Epithelial cell of proximal tubule (primary cell): ENCODE measurements at places on chromosomes 12 and 14. TPM values are rescaled to one million over a fixed set of nuclear protein-coding genes. Genes with fewer than 3 reads are reported as not detected.

LRRC43 gene
- total RNA-seq: 2.5 TPM in 1 of 2 replicates, not detected in the other

ANAPC7 gene
- total RNA-seq: 46.0 and 61.7 TPM in 2 replicates

TNFAIP2 gene
- 58.5 and 155 TPM in 2 replicates for total RNA-seq

RNASE12 gene
- total RNA-seq: not detected in 2 replicates

DNA sequence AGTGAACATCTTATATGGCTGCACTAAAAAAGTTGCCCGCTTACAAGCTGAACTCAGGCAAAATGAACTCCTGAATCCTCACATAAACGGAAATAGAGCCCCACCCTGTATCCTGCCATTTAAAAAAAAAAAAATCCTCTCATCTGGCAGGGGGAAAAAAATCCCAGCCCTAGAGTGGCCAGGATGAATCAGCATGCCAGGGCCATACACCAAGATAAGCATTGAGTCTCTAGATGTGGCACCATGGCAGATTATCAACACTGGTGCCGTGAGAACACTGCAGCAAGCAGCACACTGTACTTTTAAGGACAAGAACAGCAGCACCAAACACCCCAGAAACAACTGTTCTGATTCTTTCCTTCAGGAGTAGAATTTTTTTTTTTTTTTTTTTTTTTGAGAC is 65.5 kb downstream of the RASSF3 start:
- no peak for DNase-seq

DNA sequence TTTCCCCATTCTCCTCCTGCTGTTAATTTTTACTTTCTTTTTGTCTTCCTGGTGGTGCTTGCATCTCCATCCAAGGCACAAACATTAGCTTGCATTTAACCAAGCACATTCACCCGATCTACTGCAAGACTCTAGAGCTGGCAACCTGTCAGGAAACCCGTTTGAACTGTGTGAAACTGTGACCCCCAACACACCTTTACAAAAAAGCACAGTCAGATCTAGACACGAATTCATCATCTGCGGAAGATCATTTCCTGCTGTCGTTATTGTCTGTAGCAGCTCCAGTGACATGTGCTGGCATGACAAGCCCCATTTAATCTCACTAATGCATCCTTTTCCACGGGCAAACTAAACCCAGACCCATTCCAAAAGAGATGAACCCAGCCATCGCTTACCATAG is 340.5 kb downstream of the VRK1 start:
- no peak for DNase-seq

- DNase-seq: no peak
Observed at GRCh38 chr14:85122690-85123089, 407.3 kb upstream of the FLRT2 start.

GRCh38 chr14:55752580-55753390 is 172.8 kb downstream of the KTN1 start:
- DNase-seq: no peak

DNA sequence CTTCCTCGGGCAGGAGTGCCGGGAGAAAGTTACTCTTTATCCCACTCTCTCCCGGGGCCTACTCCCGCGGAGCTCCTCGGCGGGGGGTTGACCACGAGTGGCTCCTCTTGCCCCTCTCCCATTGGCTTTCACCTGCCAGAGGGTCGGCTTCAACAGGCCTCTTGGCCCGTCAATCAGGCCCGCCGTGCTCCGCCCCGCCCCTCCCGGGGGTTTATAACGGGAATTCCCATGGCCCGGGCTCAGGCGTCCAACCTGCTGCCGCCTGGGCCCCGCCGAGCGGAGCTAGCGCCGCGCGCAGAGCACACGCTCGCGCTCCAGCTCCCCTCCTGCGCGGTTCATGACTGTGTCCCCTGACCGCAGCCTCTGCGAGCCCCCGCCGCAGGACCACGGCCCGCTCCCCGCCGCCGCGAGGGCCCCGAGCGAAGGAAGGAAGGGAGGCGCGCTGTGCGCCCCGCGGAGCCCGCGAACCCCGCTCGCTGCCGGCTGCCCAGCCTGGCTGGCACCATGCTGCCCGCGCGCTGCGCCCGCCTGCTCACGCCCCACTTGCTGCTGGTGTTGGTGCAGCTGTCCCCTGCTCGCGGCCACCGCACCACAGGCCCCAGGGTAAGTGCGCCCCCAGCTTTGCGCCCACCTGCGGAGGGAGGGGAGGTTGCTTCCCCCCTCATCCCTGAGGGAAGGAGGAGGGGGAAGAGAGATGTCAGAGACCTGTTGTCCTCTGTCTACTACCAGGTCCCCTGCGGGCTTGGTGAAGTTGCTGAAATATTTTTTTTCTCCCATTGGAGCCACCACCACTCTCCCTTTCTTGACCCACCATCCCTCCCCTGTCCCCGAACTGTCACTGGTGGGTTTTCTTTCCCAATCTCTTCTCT is at the start of gene SMOC1:
Gene SMOC1, plus strand, starts transcription at position 242 of the 869 bp plus-strand sequence. Its CDS starts 263 bp downstream, at position 505.
- no peak for DNase-seq

DNA sequence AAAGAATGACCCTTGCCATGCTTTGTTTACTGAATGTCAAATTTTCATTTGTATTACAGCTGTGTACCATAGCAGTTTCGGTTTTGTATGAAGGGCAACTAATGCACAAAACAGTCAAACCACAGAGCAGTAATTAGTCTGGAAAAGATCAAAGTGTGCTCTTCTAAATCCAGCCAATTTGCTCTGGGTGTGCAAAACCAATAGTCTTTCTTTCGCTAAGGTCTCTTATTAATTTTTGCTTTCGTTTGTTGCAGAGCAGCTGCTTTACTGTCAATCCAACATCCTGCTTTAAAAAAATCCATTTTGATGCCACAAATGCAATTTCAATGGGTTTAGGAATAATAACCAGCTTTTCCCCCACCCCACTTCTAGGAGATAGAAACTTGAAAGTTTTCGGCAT is 114.2 kb downstream of the BRMS1L start:
- no peak for DNase-seq

GRCh38 chr12:75703131-75703530 is 191.7 kb upstream of the KRR1 start:
- DNase-seq: no peak
